Activated T-helper 1 cell treated with anti-CD3 and anti-CD28 coated beads, Interleukin-2, amount 50 U/mL, for 16 hours (primary cell): ENCODE measurements at places on chromosomes 11 and 22.

DNA sequence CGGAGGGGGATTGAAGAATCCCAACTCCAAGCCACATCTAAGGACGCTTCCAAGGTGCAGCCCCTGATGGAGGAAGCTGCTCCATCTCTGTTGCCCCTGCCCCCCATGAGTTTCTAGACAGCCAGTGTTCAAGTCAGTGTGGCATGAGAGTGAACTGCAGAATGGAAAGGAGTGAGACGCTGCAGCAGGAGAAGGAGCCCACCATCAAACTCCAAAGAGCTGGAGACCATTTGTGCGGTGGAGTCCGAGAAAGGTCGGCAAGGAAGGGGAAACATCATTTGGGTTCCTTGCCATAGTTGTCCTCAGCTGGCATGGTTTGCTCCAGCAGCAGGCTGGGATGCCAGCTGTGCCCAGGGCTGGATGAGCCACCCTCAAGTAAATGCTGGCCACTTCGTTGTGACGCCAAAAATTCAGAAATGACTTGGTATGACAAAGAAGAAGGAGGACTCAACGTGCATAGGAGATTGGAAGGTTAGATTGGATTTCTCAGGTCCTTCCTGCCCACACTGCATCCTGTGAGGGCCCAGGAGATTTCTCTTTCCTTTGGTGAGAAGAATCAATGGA lies 16.4 kb downstream of the APOL2 start:
- no peak for DNase-seq

DNA sequence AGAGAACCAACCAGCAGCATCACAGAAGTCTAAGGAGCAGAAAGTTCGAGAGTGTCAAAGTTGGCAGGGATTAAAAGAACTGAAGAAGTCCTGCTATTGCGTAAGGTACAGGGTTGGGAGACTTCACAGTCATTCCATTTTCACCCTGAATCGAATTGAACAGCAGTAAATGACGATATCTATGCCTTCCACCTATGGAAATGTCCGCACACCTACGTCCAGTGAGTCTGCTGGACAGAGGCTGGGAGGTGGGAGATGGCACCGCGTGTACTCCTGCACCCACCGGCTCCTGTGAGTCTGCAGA lies 116.7 kb downstream of the MICAL3 start:
- no peak for DNase-seq

DNA sequence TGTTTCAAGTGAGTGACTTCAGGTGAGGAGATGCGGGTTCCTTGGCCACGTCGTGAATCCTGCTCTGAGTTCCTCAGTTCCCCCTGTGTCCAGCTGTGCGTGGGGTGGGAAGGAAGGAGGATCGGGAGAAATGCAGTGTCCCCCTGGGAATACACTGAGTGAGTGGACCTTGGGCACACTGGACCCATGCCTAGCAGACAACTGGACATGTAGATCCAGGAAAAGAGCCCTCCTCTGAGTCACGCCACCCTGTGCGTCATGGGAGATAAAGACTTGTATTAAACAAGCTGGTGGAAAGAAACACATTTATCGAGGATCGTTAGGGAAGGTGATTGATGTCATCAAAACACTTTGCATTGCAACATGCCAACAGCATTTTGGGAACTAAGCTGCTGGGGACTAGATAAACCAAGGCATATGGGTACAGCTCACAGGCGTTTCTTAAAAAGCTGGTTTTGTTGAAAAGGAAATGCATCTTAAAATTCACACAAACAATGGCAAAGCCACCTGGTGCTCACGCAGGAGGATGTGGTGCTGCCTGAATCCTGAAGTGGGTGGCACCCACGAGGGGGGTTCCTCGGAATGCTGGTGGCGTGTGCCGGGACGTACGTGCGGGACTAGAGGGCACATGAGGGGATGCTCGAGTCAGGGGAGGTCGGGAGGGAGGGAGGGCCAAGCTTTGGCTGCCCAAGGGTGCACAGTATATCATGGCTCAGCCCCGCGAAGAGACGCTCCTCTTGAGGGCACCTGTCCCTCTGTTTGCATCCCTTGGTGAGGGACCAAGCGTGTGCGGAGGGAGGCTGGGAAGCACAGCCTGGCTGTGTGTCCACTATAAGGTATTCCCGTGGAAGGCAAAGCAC lies 303.5 kb downstream of the TBC1D22A start:
- DNase-seq: no peak

- no peak for DNase-seq
Measured at GRCh38 chr11:70169127-70169526, 34.0 kb upstream of the FADD start.

DNA sequence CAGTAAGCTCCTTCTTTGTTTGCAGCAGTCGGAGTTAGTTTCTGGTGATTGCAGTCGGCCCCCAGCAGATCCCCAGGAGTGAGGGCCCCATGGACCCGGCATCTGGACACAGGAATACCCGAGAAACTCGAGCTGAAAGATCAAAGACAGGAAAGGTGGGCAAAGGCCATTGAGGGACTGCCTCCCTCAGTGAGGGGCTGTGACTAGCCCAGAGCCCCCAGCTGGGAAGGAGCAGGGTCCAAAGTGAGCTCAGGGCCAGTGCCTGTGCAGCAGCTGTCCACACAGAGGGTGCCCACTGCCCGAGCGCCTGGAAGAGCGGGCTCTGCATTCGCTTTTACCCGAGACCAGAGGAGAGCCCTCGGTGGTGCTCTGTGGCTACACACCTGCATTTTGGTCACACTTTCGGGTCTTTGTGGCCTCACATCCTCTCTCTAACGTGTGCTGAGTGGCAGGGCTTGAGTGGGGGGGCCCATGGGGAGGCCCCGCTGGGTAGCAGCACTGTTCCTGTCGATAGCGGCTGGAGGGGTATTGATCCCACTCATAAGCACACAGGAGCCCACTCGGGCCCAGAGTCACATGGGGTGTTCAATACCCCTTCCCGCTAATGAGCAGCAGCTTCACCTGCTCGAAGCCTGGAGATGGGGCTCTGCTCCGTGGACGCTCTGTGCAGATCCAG lies 532.9 kb downstream of the TBC1D22A start:
- DNase-seq: no peak

DNA sequence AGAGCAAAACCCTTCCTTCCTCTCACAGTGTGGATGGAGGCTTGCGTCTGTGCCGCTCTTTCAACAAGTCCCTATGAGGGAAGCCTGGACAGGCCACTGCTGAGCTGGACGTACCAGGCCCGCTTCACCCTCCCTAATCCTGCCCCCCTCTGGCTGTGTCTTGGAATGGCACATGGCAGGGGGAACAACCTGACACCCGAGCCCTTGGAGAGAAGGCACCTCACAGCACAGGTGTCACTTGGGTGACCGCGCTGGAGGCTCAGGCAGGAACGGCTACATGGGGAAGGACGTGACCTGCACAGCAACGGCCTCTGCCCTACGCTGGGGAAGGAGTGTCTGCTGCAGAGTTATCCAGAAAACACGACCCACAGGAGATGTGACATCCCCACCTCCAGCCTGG lies 11.0 kb downstream of the CARS1 start:
- no peak for DNase-seq

GRCh38 chr11:34339149-34340064 lies 18.4 kb downstream of the ABTB2 start:
- no peak for DNase-seq

- no peak for DNase-seq
Measured at GRCh38 chr11:36292311-36292722, 3.1 kb upstream of the COMMD9 start.

DNA sequence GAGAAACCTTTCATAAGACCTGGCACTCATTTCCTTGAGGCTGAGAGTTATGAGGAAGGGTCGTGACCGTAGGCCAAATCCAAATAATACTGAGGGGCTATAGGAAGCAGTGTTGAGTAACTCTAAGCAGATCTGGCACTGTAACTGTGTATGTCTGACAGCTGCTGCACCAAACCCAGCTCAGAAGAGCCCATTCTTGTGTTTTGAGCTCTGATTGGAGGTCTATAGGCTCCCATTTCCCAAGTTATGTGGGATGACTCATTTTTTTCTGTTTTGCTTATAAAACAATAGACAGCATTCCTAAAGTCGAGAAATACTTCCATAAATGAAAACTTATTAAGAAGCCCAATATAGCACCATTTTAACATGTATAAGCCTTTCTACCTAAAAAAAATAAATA lies 645.8 kb downstream of the DLG2 start:
- no peak for DNase-seq

DNA sequence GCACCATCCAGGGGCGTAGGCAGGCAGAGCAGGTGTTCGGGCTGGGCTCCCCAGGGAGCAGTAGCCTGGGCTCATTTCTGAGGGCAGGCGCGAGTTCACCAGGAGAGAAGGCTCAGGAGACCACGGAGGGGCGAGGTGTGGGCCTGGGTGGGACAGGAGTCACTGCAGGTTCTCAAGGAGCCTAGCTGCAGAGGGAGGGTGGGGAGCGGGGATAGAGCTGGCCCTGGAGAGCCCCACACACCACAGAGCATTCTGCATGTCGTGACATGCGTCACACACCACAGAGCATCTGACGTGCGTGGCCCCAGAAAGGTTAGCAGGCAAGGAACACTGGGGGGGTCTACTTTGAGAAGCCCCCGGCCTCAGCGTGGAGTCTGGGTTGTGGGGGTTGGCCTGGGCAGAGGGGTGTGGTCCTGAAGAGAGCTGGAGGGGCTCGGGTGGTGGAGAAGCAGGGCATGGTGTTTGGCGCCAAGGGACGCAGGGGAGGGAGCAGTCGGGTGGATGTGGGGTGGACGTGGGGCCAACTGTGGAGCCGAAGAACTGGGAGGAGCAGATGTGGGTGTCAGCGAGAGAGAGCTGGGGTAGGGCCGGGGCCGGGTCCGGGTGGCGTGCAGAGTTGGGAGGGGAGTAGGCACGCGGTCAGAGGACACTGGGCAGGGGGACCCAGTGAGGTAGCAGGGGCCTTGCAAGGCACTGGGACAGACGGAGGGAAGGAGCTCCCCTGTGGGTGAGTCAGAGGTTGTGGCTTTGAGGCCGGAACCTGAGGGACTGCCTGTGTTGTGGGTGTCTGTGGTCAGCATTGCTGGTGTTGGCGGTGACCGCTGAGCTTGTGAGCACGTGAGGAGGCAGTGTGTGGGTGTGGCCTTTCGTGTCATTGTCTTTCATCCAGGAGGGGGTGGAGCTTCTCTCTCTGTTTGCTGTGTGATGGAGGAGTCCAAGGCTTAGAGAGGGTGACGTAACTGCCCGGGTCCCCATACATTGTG lies 25.5 kb downstream of the CTTN start:
- no peak for DNase-seq

DNA sequence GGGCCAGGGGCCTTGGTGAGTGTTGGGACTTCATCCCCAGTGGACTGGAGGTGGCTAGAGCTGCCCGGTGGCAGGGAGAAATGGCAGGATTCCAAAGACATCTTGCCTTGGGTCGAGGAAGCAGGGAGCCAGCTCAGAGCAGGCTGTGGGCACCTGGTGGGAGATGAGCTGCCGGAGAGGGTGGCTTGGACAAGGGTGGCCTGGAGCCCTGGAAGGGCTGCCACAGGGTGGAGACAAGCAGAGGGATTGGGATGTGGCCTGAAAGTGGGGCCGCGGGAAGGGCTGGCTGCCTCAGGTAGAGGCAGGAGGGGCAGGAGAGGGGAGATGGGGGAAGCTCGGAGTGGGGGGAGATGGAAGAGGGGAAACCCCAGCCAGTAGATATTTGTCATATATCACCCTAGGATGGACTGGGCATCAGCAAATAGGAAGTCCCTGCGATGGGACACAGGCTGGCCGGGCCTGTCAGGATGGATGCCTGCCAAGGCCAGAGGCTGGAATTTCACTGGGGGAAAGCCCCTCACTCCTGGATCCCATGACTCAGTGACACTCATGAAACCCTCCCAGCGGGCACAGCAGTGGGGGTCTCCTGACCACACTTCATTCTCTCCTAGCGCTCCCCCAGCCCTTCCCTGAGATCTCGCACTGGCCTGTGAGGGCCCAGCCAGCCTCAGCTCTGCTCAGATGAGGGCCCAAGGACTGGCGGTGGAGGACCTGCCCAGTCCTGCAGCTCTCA lies 72.0 kb upstream of the SHISAL1 start:
- DNase-seq: no peak

GRCh38 chr11:58900479-58901420 lies 38.5 kb upstream of the GLYATL1 start:
- DNase-seq: no peak

GRCh38 chr11:111602865-111603610 lies 789 bp downstream of the SIK2 start:
- no peak for DNase-seq

DNA sequence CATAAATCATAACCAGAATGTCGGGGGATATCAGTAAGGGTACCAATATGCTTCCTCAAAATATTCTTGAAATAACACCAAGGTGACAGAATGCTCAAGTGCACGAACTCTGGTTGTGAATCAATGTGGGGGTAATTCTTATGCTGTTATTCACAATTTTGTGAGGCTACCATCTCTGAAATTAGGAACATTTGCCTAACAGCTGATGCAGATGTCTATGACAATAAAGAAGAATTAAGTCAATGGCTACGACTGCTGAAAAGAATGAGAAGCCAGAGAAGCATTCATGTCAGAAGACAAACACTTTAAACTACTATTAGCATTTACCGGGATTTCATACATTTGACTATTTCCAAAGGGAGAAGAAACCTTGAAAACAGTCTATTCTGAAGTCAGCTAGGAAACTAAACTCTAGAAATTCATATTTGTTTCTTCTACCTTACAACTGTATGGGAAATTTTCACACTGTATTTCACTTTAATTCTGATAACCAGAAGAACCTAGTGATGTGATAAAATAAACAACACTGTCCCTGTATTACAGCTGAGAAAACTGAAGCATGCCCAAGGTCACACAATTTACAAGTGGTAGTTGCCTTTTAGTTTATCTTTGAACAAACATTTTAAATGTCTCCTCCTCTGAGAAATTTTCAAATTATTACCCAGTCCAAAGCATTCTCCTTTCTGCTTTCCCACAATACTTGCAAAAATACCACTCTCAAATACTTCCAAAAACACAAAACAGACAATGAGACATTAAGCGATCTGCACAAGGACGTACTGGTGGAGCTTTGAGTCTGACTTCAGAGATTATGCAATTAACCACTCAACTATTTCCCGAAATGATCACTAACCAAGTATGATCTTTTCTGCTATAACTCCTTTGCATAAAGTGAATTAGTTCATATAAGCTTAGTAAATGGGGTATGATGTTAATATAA lies 18.0 kb upstream of the ARHGAP32 start:
- DNase-seq: no peak

GRCh38 chr11:64165481-64165841 lies 452 bp downstream of the MACROD1 start:
- DNase-seq: no peak

GRCh38 chr22:41905411-41906202 lies 9.3 kb downstream of the SHISA8 start:
- DNase-seq: no peak

- DNase-seq: no peak
Measured at GRCh38 chr11:125935056-125935455, 10.8 kb upstream of the VSIG10L2 start.

DNA sequence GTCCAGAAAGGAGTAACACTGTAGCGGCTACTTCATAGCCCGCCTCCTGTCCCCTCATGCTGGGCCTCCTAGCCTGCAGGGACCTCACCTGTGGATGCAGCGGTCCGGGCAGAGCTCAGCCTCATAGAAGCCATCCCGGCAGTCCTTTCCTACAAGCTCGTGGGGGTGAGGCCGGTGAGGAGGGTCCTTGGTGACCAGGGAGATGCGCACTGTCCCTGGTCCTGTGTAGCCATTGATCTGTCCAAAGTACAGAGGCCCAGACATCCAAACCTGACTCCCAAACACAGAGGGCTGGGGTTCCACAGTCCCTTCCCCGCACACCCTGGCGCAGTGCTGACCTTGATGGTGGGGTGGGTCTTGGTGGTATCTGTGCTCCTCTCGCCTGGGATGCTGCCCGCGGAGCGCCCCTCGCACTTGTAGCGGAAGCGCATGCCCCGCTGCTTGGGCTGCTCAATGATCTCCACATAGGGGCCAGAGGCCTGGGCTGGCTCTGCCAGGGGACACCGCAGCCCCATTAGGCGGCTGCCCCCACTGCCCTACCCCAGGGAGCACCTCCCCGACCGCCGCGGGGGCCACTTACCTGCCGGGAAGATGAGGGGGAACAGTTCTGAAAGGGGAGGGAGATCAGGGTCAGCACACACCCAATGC lies 993 bp downstream of the RELA start:
- DNase-seq: no peak
